ENCODE measurements at places on chromosomes 7 and 10. TPM values are rescaled to one million over a fixed set of nuclear protein-coding genes. Genes with fewer than 3 reads are reported as not detected.

The SHLD2 gene
- total RNA-seq = 39.5 TPM

- no peak for DNase-seq
These were observed 521.4 kb upstream of the SEMA3D start for GRCh38 chr7:85708221-85708620.

DNA sequence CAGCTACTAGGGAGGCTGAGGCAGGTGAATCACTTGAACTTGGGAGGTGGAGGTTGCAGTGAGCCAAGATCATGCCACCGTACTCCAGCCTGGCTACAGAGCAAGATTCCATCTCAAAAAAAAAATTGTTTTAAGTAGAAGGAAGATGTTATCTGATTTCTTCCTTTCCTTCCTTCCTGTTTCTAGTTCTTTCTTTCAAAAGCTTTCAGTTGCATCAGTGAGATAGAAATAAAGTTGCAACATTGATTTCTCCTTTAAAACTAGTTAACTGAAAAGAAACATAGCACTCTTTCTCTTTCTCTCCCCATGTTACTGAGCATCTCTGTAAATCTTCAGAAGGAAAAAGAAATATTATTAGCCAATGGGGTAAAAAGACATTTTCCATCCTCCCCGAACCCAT lies 37.5 kb downstream of the CNNM1 start:
- no peak for DNase-seq

DNA sequence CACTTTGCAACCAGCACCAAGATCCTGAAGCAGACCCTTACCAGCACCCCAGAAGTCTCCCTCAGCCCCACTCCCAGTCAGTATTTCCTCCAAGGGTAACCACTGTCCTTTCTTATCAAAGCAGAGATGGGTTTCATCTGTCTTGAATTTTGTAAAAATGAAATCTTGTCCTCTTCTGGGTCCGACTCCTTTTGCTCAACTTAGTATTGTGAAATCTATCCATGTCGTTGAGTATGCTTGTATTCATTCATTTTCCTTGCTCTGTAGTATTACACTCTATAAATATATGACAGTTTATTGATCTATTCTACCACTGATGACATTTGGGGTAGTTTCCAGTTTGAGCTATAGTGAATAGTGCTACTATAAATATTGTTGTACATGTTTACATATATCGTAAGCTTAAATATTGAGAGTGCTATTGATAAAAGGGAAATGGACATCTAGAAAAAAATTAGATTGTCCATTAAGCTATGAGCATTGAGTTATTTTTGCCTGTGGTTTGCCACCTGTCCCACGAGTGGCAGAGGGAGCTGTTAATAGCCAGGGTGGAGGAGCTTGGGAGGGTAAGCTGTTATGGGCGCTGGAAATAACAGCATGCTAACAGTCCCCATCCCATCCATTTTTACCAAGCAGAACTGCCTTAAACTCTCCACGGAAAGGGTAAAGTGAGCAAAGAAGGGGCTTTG lies 36.5 kb downstream of the AIFM2 start:
- no peak for DNase-seq

DNA sequence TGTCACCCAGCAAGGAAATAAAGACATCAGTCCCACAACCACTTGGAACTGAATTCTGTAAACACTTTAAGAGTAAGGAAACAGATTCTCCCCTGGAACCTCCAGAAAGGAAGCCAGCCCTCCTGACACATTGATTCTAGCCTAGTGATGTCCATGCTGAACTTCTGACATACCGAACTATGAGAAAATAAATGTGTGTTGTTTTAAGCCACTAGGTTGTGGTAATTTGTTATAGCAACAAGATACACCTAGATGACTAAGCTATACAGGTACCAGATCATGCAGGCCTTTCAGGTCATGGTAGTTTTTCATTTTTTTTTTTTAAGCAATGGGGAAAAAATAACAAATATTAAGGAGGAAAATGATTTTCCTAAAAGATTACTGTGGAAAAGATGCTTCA lies 37.6 kb upstream of the LRRTM3 start:
- DNase-seq = no peak

GRCh38 chr10:82661701-82662100 lies 786.7 kb downstream of the NRG3 start:
- DNase-seq = no peak

The SOSTDC1 gene
- under 0.01 TPM for total RNA-seq

DNA sequence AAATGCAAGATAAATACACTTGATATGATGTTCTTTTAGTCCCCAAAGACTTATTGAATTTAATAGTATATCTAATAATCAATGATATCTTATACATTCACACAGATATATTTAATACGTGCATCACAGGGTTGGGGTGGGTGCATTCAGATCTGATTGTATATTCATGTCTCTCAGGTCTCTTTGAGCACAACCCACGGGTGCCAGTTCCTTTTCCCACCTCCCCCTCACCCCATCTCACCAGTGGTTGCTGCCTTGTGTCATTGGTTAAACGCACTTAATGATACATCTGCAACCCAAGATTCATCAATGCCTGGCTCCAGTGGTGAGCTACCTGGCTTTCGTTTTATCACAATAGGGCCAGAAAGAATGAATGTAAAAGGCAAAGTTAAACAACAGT lies 6.2 kb downstream of the LRIT1 start:
- no peak for DNase-seq

All from osteoblast (primary cell).